Neural crest cell (in vitro differentiated cells): ENCODE measurements at places on chromosomes 2 and 18.

DNA sequence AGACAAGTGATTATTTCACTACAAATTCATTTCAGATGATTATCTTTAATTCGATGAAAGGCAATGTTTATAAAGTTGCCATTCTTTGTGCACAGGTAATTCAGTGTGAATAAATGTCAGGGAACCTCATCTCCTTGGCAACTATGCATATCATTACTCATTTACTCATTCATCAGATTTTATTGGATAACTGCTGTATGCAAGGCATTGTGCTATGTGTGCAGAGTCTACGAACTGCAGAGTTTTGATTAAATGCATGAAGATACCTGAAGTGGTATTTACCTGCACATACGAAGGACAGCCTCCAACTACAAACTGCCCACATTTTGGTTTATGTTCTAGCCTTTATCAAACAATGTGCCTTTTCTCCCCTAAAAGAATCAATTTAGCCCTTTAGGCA, 3.5 kb downstream of the RND3 start:
- DNase-seq, result no peak

DNA sequence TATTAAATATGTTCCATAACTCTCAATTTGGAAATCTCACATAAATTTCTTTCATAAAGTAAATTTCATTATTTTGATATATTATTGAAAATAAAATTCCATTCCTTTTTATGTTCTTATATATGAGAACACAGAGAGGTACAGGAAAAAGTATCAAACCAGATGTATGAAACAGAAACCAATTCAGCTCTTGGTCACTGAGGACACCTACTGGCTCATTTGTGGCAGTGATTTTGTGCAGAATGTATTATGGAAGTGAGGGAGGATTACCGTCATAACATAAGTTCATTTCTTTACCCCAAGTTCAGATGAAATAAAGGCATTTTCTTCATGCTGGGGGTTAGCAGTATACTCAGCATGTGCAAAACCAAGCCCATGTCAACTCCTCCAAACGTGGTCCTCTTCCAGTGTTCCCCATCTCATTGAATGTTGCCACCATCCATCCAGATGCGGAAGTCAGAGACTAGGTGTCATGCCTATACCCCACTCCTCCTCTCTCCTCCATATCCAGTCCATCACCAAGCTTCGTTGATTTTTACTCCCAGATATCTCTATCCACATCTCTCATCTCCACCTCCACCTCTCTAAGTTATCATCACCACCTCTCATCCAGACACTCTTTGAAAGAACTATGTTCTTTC, 41.7 kb upstream of the MALL start:
- DNase-seq, result no peak

- no peak for DNase-seq
Observed at GRCh38 chr2:150191349-150191748, 296.1 kb downstream of the RND3 start.

DNA sequence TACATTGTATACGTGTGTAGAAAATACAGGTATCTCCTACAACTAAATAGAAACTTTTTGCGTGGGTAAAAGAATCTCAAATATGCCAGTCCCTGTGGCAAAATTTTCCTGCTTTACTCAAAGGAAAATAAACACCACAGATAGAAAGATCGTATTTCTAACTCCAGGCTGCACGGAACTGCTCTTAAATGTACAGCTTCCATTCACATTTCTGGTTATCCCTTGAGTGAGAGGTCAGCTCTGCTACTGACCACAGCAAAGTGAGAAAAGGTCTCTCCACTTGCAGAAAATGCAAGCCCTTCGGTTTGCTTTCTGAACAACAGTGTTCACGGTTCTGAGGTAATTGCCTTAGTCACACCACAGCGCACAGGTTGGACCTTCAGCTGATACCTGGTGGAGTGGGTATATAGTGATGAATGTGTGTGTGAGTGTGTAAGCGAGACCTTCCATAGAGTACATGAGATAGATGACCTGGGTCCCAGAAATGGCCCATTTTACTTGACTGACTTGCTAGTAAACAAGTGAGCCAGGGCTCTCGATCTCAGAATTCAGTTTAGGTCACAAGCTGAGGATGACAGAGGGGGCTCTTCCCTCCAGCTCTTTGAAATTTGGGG, 52.1 kb downstream of the ALPK2 start:
- no peak for DNase-seq

GRCh38 chr2:222835143-222835822, 25.6 kb upstream of the ACSL3 start:
- DNase-seq, result no peak

DNA sequence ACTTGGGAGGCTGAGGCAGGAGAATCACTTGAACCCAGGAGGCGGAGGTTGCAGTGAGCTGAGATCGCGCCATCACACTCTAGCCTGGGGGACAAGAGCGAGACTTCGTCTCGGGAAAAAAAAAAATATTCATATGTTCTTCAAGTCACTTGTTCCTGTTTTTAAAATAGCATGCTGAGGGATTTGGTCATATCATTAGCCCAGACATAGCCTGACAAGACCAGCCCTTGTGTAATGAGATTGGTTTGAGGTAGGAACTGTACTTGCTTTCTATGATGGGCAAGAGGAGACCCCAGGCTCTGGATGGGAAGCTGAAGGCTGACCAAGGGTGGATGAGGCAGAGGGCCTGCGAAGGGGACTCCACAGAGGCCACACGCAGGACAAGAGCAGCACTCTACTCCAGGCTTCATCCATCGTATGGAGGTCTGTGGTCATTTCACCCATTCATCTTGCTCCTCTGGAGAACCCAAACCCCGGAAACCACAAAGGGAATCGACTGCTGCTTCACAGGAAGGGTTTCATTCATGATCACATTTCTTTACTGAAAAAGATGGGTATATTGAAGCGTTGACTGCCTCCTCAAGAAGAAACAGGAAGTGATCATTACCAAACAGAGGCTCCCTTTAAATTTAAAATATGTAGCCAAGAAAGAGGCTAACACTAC, 87.1 kb upstream of the ZNF397 start:
- no peak for DNase-seq
